ENCODE measurements at places on chromosomes 1 and 21.

DNA sequence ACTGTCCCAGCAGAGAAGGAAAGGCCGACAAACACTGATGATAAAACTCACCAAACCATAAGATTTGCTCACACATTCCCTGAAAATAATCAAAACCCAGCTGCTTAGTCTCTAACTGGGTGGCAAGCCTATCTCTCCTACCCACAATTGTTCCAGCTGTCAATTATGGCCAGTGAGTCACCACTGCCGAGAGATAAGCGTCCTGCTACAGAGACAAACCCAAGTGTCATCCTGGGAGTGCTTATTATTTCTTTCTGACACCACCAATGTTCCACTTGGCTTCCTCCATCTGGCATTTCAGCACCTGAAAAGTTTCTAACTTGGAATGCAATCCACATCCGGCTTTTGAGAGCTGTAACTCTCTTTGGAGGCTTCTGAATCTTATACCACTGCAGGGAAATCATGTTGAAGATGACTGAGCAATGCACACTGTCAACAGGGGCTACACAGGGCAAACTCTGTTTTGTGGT, 51.5 kb upstream of the VAV3 start:
- DNase-seq, result no peak

GRCh38 chr1:36143424-36143823, 5.9 kb downstream of the TRAPPC3 start:
- no peak for DNase-seq

DNA sequence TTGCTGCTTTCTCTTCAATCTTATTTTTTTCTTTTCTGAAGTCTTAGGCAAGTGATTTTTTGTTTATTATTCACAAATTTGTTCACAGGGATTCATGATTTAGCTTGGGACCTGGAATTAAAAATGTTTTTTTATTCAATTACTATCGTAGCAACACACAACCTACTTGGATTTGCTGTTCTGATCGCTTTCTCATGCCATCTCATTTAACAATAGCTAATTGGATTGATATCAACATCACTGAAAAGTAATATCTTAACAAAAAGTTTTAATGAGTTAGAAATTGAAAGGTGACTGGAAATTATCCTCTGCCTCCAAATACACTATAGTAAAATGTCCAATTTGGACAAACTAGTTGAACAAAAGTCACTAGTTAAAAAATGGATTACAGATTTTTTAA, 32.4 kb downstream of the MAP3K21 start:
- DNase-seq, result no peak

GRCh38 chr1:222788402-222789156, 26.3 kb upstream of the DISP1 start:
- no peak for DNase-seq

GRCh38 chr1:184629266-184629665, 125.4 kb downstream of the EDEM3 start:
- no peak for DNase-seq

DNA sequence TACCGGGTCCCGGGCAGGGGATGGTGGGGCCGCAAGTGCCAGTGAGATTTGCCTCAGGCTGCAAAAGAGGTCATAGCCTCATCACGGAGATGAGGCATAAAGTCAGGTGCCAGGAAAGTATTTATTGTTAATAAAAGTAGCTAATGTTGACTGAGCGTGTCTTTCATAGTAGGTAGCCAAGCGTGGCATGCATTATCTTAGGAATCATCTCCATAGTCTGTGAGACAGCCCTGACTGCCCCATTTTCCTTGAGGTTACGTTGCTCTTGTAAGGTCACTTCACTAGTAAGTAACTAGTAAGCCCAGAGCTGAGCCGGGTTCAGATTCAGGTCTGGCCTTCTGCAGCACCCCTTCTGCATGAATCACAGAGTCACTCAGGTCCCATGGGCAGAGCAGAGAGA, 174.2 kb downstream of the CAMTA1 start:
- no peak for DNase-seq

DNA sequence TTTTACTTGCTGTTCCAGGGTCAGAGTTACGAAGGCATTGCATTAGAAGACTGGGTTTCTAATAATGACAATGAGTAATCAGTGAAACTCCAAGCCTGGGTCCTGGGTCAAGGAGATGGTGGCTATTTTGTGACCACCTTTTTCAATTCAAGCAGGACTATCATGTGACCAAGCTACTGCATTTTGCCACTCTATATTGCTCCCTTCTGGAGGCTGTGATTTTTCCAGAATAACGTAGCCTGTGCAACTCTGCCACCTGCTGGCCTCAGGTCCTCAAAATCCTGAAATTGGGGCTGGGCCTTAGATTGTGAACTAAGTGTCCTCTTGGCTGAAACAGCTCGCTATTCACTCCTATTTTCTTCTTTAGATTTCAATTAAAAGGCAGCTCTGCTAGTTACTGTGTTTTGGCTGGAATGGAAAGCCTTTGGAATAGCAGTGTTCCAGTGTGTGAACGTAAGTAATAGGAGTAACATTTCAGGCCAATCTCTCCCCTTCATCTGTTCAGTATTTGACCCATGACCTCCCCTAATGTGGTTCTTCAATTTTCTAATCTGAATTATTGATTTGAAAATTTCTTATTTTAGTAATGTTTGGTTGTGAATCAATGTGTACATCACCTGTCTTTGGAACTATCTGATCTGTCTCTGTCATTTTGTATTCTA, 52.9 kb upstream of the CD46 start:
- peak; percentile 79 for DNase-seq

GRCh38 chr1:23196627-23197328, 20.5 kb downstream of the HTR1D start:
- no peak for DNase-seq

DNA sequence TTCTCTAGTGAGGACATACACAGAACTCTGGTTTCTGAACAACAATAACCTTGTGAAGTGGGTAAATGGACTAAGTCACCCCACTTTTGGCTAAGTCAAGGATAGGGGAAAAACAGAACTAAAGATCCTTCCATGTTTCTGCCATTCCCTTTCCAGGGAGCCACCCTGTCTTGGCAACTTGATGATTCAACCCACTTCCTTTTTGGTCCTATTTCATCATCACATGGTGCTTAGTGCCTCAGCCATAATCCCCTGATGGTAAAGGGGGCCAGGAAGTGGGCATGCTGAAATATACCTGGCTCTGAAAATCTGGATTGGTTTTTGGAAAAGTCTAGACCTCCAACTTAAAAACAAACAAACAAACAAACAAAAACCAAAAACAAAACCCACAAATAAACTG, 206.4 kb upstream of the FOXD3 start:
- DNase-seq, result no peak

- DNase-seq, result no peak
Observed at GRCh38 chr1:204361341-204361771, 1.6 kb upstream of the PLEKHA6 start.

DNA sequence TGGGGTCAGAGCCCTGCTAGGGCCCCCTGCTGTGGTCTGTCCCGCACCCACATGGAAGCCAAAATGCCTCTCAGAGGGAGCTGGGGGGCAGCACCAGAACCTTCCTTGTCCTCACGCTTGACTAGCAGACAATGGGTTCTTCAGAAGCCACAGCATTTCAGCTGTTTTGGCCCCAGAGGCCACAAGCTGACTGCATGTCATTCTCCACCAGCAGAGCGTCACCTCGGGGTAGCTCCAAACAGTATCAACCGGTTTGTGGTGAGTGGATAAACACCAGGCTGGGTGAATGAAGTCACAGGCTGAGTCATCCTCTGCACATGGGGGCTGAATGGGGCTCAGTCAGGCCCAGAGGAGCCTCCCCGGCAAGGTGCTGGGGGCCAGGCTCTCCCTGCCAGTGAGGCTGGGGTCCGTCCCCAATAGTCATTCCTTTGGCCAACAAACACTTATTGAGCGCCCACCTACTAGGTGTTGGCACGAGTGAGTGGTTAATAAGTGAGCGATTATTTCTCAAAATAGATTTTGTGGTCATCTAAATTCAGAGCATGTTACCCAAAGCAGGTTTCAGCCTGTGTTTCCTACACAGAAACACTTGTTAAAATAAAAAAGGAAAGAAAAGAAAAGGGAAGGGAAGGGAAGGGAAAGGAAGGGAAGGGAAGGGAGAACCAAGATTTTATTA, 9.1 kb downstream of the OLIG1 start:
- DNase-seq, result peak; percentile 81

DNA sequence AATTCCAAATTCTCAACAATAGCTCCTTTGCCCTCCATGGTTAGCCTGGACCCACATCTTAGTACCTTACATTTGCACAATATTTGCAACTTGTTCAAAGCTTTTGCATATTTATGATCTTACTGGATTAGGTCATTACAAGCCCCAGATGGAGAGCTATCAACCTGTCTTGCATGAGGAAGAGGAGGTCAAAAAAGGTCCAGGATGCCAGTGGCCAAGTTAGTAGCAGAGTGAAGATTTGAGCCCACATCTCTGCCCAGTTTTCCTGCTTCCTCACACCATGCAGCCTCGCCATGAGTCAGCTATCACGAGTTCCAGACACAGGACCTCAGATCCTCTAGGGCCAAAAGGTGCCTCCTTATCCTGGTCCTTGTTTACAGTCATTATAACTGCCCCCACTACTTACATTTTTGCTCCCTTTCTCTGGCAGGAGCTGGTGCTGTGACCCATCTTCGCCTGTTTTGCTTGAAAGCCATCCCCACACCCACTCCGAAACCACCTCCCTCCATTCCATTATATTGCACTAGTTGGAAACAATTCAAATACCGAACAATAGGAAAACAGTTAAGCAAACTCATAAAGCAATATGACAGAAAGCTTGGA, 5.0 kb upstream of the AHCYL1 start:
- no peak for DNase-seq

DNA sequence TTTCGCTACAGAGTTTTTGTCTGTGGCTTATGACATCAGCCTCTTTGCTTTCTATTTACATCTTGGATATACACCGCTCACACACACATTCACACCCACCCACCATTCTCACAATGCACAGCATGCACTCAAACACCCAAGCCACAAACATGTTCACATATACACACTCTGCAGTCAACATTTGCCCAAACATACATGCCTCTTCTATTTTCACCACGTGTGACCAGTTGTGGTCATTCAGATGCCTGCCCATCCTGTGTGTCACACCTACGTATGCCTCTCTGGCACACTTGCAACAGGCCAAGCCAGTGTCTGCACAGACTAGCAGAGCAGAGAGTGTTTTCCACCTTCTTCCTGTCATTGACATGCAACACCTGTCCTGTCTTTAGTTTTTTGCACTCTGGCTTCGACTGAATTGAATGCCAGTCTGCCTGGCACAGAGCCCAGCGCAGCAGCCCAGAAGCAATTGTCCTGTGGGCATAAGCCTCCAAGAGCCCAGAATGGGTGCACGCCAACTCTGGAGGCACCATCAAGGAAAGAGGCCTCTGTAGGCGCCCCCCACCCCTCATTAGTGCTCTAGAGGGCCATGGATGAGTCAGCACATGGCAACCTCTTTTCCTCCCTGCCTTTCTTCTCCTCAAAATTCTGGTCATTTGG, 37.7 kb upstream of the LRRN2 start:
- no peak for DNase-seq

- DNase-seq, result no peak
Observed at GRCh38 chr21:34345091-34345871, 18.5 kb upstream of the KCNE2 start.

GRCh38 chr21:26167593-26167992, 3.0 kb downstream of the APP start:
- DNase-seq, result no peak

DNA sequence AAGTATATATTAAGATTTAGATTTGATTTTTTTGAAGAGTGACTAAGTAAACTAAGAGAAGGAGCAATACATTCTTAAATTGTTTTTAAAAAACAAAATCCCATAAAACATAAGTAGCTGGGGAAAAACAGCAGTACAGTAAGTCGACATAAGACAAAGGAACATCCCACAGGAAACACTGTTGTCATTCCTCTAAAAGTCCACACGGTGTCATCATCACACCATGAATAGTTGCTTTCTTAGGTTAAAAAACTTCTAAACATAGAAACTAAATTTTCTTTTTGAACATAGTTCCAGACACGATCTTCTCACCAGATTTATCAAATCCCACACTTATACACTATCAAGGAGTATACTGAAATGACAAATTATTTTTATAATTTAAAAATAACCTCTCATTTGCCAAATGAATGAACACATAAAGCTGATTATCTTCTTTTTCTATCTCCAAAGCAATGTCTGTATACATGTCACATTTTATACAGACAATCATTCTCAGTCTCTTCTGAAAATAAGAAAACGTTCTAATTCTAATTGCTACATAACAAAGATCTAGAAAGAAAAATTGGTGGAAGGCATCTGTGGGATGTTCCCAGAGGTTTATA, 15.8 kb downstream of the ODF2L start:
- DNase-seq, result no peak

DNA sequence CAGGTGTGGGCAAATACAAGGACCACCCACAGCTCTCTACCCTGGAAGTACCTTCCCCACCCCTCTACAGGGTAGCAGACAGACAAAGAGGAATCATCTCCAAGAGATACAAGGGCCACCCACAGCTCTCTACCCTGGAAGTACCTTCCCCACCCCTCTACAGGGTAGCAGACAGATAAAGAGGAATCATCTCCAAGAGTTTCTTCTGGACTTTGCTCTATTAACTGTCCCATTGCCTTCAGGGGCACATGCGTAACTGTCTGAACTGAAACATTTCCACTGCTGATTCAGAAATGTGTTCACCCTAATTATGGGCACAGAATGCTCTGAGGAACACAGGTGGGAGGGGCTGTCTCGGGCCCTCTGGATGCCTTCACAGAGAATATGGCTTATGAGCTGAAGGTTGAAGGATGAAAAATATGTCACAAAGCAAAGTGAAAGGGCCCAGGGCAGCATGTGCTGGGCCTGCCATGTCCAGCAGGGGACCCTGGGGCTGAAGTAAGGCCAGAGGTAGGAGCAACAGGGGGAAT, 43.9 kb downstream of the ZNF281 start:
- DNase-seq, result no peak

DNA sequence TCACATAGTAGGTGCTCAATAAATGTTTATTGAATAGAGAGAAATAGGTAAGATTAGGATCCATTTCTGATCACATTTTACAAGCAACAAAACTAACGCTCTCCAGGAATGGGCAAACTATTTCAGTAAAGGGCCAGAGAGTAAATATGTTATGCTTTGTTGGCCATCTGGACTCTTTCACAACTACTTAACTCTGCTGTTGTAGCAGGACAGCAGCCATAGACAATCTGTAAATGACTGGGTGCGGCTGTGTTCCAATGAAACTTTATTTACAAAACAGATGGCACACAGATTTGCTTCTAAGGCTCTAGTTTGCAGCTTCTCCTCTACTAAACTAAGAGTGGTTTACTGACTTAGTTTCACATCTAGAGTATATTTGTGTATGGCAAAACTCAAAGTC, 83.0 kb upstream of the BACH1 start:
- DNase-seq, result no peak

DNA sequence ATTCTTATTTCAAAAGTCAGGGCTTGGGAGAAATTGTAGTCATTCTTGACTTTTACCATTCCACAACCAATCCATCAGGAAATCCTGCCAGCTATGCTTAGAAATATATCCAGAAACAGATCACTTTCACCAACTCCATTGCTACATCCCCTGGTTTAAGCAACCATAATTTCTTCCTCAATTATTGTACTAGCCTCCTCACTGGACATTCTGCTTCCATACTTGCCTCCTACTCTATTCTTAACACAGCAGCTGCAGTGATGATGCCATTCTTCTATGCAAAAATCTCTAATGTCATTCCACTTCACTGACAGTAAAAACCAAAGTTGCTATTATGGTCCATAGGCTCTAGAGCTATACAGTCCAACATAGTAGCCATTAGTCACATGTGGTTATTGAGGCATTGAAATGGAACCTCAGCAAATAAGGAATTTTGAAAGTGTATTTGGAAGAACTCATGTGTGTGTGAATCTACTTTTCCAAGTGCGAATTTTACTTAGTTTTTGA, 110.7 kb upstream of the KIAA0040 start:
- DNase-seq, result no peak

GRCh38 chr1:53137729-53138128, 4.7 kb downstream of the SLC1A7 start:
- DNase-seq, result no peak
